ENCODE measurements at places on chromosomes 5 and 9. TPM values are rescaled to one million over a fixed set of nuclear protein-coding genes. Genes with fewer than 3 reads are reported as not detected.

The SLC28A3 gene
- 0.43 TPM for total RNA-seq

The PGM5 gene
- total RNA-seq, result not detected

The ELAVL2 gene
- not detected for total RNA-seq

The PCDHGA9 gene
- 0.88 TPM for total RNA-seq

The FOXD4 gene
- 0.25 TPM for total RNA-seq

DNA sequence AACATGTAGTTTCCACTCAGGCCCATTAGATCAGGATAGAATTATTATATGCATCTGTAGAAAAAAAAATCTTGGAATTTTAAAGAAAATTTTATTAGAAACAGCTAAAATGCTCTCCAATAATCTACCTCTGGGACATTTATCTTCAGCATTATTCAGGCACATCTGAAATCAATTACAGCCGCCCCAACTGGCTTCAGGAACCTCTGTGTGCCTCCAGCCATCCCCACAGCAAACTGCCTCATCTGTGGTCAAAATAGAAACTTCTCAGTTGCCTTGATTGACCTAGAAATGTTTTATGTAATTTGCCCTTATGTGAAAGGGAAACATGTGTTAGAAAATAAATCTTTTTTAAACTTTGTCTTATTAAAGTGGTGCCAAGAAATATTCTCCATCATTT is 120.1 kb upstream of the LPAR1 start:
- H3K27me3 ChIP-seq, result no peaks in the 10 kb centered on the region
- H3K4me3 ChIP-seq, result no peak overlapping the region
- H3K27ac ChIP-seq, result peak overlapping the region; percentile 51

DNA sequence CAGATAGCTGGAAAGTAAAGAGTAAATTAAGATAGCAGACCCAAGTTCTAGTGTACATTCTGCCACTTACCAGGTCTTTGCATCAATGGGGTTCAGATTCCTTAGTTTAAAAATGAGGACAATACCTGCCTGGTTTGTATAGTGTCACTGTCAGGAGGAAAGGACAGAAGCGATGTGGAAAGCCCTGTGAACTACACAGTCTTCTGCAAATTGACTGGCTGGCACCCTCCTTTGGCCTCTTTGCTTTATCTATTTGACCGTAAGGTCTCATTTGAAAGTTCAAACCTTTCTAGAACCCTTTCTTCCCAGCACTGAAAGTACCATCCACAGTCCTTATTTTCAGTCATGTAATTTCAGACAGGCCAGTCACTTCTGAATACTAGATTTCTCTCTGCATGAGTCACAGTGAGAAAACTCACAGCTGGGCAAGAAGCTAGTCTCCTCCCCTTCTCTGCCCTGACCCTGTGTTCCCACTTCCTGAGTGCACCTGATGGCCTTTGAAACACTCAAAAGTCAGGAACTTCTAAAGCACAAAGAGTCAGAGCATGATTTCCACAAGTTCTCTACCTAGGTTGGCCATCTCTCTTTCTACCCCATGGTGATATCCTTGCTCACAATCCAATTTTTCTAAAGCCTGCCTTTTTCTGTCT is 91.3 kb upstream of the RASEF start:
- H3K36me3 ChIP-seq, result no peaks in the 10 kb centered on the region
- H3K4me1 ChIP-seq, result peaks cover 5% of the 10 kb centered on the region
- H3K4me3 ChIP-seq, result no peak overlapping the region
- peaks cover under 1% of the 10 kb centered on the region for H3K27me3 ChIP-seq

- peaks cover 13% of the 10 kb centered on the region for H3K4me1 ChIP-seq
- H3K27me3 ChIP-seq, result peaks cover 33% of the 10 kb centered on the region
- H3K36me3 ChIP-seq, result no peaks in the 10 kb centered on the region
- no peak overlapping the region for H3K27ac ChIP-seq
- no peak for DNase-seq
Measured at GRCh38 chr5:95283761-95284571, 928 bp downstream of the MCTP1 start.

DNA sequence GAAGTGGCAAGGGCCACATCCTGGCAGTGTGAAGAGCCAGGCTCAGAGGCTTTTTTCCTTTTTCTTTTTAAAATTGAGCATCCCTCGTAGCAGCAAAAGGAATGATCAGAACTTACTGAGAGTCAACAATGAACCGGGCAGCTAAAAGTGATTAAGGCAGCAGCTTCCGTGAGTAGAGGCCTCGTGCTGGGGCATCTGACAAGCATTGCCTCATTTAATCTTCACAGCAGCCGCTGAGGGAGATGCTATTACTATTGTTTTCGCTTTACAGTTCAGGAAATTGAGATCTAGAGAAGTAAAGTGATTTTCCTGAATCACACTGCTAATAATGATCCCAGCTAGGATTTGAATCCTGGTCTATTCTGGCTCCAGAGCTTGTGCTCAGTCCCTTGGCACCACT is 30.7 kb upstream of the PTGS1 start:
- H3K27me3 ChIP-seq, result peaks cover 17% of the 10 kb centered on the region
- no peaks in the 10 kb centered on the region for H3K36me3 ChIP-seq

GRCh38 chr5:57839025-57839424 is 356.4 kb upstream of the ACTBL2 start:
- H3K4me1 ChIP-seq, result peaks cover 89% of the 10 kb centered on the region
- DNase-seq, result no peak
- peaks cover 24% of the 10 kb centered on the region for H3K36me3 ChIP-seq
- no peak overlapping the region for H3K4me3 ChIP-seq
- 0 out of 2 replicates have a peak, but pooled peaks cover 1% of the 10 kb centered on the region for H3K27me3 ChIP-seq

- H3K27ac ChIP-seq, result no peak overlapping the region
- no peak for DNase-seq
- H3K4me3 ChIP-seq, result no peak overlapping the region
- H3K4me1 ChIP-seq, result peaks cover 17% of the 10 kb centered on the region
- H3K36me3 ChIP-seq, result peaks cover 15% of the 10 kb centered on the region
Measured at GRCh38 chr9:127805620-127806019, 2.9 kb downstream of the FPGS start.

- H3K4me1 ChIP-seq, result peaks cover 32% of the 10 kb centered on the region
- H3K4me3 ChIP-seq, result no peak overlapping the region
- DNase-seq, result no peak
- H3K27ac ChIP-seq, result no peak overlapping the region
- H3K27me3 ChIP-seq, result no peaks in the 10 kb centered on the region
Measured at GRCh38 chr5:131641494-131641893, 6.5 kb upstream of the RAPGEF6 start.

- H3K36me3 ChIP-seq, result no peaks in the 10 kb centered on the region
- DNase-seq, result no peak
- no peak overlapping the region for H3K4me3 ChIP-seq
- no peak overlapping the region for H3K27ac ChIP-seq
- no peaks in the 10 kb centered on the region for H3K4me1 ChIP-seq
Measured at GRCh38 chr5:1004461-1005248, 3.9 kb upstream of the NKD2 start.

DNA sequence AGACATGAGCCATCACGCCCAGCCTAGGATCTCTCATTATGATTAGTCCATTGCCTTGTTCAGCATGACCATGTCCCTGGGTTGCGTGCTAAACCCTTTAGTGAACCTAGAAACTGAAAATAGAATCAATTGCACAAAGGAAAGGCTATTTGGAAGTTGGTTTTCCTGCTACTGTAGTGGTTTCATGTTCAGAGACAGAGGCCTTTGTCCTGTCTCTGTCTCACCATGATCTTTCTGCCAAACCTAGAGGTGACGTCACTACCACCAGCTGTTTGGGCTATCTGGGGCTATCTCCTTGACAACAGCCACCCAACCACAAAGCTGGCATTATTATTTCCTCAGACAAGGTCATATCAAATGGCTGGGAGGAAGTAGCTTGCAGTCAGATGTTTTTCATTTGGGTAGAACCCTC is 4.0 kb upstream of the CDK5RAP2 start:
- peaks cover 28% of the 10 kb centered on the region for H3K4me1 ChIP-seq
- peak; percentile 85 for DNase-seq
- peaks cover 3% of the 10 kb centered on the region for H3K27me3 ChIP-seq
- H3K4me3 ChIP-seq, result no peak overlapping the region

GRCh38 chr5:35136386-35136785 is 88.6 kb upstream of the AGXT2 start:
- no peaks in the 10 kb centered on the region for H3K36me3 ChIP-seq
- peak overlapping the region; percentile 65 for H3K4me3 ChIP-seq
- peak; percentile 98 for DNase-seq
- H3K27ac ChIP-seq, result peak overlapping the region; percentile 95

DNA sequence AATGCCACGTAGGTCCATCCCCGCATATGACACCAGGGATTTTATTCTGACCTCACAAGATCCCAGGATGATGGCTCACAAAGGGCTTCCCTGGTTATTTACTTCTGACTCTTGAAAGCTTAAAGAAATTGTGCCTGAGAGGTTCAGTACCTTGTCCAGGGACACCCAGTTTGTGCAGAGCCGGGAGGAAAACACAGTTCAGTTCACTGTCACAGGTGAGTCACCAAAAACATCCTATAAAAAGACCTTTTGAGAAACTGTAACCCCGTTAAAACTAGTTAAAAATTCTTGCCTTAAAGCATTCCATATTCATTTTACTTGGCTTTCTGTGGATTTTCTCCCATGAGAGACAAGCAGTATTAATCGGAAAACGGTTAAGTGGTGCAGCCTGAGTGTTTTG is 56.6 kb downstream of the ZNF510 start:
- H3K4me3 ChIP-seq, result no peak overlapping the region
- H3K27ac ChIP-seq, result no peak overlapping the region
- H3K36me3 ChIP-seq, result no peaks in the 10 kb centered on the region

GRCh38 chr5:138955013-138955660 is 80.0 kb upstream of the LRRTM2 start:
- H3K27me3 ChIP-seq, result peaks cover 2% of the 10 kb centered on the region
- no peak overlapping the region for H3K27ac ChIP-seq
- H3K36me3 ChIP-seq, result no peaks in the 10 kb centered on the region
- 0 out of 2 replicates have a peak, but pooled peaks cover under 1% of the 10 kb centered on the region for H3K4me1 ChIP-seq
- no peak overlapping the region for H3K4me3 ChIP-seq
- no peak for DNase-seq

DNA sequence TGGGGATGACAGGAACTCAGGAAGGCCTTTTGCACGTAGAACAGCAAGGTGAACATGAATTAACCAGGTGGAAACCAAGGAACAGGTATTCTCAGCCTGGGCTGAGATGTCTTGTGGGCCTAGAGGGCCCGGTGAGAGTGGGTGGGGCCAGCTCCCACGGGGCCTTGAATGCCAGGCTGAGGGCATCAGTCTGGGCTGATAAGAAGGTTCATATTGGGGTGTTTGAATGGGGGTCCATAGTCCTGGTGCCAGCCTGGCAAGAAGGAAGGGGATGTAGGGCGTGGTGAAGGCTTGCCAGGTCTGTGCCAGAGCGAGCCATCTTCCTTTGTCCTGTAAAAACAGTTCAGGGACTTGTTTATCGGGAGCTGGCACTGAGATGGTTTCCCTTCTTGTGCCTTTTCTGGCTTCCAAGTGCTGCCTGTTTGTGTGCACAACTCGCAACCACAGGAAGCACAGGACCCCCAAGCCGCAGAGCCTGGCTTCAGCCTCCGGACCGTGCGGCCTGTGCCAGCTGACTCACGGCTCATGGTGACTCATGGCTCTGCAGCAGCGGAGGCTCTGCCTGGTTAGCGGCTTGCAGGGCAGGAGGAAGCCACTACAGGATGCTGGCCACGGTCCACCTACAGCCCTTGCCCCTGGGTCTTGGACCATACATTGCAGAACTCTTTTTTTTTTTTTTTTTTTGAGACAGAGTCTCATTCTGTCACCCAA is 2.4 kb downstream of the CARD19 start:
- DNase-seq, result peak; percentile 98
- peaks cover 10% of the 10 kb centered on the region for H3K36me3 ChIP-seq
- peak overlapping the region; percentile 92 for H3K4me3 ChIP-seq
- H3K4me1 ChIP-seq, result peaks cover 44% of the 10 kb centered on the region

GRCh38 chr9:134313470-134313869 is 12.8 kb upstream of the RXRA start:
- H3K4me1 ChIP-seq, result peaks cover 22% of the 10 kb centered on the region
- 0 out of 2 replicates have a peak, but pooled peaks cover 5% of the 10 kb centered on the region for H3K36me3 ChIP-seq
- no peak overlapping the region for H3K27ac ChIP-seq
- no peak overlapping the region for H3K4me3 ChIP-seq
- DNase-seq, result no peak

- no peak overlapping the region for H3K4me3 ChIP-seq
- H3K4me1 ChIP-seq, result peaks cover 7% of the 10 kb centered on the region
- no peak overlapping the region for H3K27ac ChIP-seq
- H3K36me3 ChIP-seq, result no peaks in the 10 kb centered on the region
- H3K27me3 ChIP-seq, result peaks cover 14% of the 10 kb centered on the region
Measured at GRCh38 chr9:127290561-127291065, 26.0 kb downstream of the GARNL3 start.

DNA sequence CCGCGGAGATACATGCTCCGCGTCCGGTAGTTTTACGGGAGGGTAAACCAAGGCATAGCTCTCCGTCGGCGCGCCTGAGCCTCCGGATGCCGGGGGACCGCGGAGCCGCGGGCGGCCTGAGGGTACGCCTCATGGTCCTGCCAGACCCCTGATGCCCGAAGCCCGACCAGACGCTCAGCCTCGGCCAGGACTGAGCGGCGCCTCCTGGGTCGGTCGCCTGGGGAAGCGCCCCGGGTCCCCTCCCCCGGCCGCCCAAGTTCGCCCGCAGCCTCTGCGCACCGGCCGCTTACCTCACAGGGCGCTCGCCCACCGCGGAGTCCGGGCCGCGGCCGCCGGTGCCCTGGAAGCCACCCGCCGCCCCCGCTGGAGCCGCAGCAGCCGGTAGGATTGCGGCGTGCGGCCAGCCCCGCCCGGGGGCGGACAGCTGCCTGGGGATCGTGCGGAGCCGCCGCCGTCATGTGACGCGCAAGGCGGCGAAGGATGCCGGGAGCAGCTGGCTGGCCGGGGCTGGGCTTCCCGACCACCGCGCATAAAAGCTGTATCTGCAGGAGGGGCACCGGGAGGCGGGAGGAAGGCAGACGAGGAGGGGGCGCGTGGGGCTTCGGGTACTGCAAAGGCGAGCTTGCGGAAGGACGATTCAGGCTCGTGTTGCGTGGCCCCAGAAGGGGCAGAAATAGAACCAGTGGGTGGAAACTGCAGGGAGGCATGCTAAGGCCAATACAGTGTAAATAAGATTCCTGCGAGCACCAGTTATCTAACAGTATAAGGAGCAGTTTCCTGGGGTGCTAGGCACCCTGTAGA is at the start of gene FBXO10:
Gene FBXO10 (minus strand): TSS at position 460 of the 801 bp plus-strand sequence. CDS start 34,612 bp downstream, outside the sequence.
- H3K27me3 ChIP-seq, result no peaks in the 10 kb centered on the region
- H3K27ac ChIP-seq, result peak within 1 kb of the TSS; percentile 92
- H3K4me3 ChIP-seq, result peak within 1 kb of the TSS; percentile 93
- H3K36me3 ChIP-seq, result no peaks in the 10 kb centered on the region
- H3K4me1 ChIP-seq, result peaks cover 39% of the 10 kb centered on the region
- DNase-seq, result peak; percentile 38

GRCh38 chr5:177309351-177310191 is 2.1 kb downstream of the MXD3 start:
- peaks cover 30% of the 10 kb centered on the region for H3K36me3 ChIP-seq
- peaks cover 48% of the 10 kb centered on the region for H3K4me1 ChIP-seq
- DNase-seq, result peak; percentile 68

DNA sequence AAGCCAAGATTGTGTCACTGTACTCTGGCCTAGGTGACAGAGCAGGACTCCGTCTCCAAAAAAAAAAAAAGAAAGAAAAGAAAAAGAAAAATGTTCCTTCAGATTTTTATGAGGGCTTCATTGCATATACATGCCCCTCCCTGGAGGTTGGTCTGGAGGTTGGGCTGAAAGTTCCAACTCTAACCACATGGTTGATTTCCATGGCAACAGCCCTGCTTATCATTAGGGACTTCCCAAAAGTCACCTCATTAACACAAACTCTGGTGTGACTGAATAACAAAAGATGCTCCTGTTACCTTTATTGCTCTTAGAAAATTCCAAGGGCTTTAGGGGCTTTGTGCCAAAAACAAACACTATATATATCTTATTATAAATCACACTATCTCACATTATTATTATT is 113.8 kb downstream of the TMC1 start:
- DNase-seq, result no peak
- H3K27ac ChIP-seq, result no peak overlapping the region
- peaks cover 12% of the 10 kb centered on the region for H3K4me1 ChIP-seq
- peaks cover 2% of the 10 kb centered on the region for H3K27me3 ChIP-seq

- peaks cover 54% of the 10 kb centered on the region for H3K4me1 ChIP-seq
- H3K4me3 ChIP-seq, result peak overlapping the region; percentile 81
- DNase-seq, result peak; percentile 54
- H3K27me3 ChIP-seq, result no peaks in the 10 kb centered on the region
- no peaks in the 10 kb centered on the region for H3K36me3 ChIP-seq
- H3K27ac ChIP-seq, result peak overlapping the region; percentile 83
Measured at GRCh38 chr5:9698125-9698826, 68.1 kb upstream of the TAS2R1 start.

Measured in HFFc6 (cell line).